ENCODE measurements at places on chromosomes 2 and 18.
A peak's percentile ranks its signal among the peaks of the same experiment; 100 is the strongest.

- DNase-seq = no peak
Measured at GRCh38 chr18:28204154-28204553, 27.2 kb upstream of the CDH2 start.

- no peak for DNase-seq
Measured at GRCh38 chr2:128008074-128008672, 19.7 kb downstream of the SAP130 start.

- DNase-seq = no peak
Measured at GRCh38 chr2:222296311-222296741, 2.5 kb downstream of the PAX3 start.

DNA sequence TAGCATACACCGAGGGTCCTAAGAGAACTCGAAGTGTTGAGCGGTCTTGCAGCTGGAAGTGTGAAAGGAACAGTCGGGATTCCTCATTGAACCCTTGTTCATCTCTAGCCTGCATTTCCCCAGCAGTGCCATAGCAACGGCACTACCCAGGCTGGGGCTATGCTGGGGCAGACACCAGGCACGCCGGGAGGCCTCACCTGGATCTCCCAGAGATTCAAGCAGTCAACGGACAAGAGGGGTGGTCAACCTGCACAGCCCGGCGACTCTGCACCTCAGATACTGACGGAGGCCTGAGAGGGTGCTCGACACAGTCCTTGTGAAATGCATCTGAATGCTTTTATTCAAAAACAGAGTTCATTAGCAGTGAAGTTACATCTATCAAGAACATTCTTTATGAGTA is 604.2 kb downstream of the GALR1 start:
- DNase-seq = no peak

GRCh38 chr2:21042958-21043743 is 722 bp downstream of the APOB start:
- DNase-seq = peak; percentile 46

- DNase-seq = no peak
Measured at GRCh38 chr2:127047716-127048617, 59.0 kb downstream of the BIN1 start.

DNA sequence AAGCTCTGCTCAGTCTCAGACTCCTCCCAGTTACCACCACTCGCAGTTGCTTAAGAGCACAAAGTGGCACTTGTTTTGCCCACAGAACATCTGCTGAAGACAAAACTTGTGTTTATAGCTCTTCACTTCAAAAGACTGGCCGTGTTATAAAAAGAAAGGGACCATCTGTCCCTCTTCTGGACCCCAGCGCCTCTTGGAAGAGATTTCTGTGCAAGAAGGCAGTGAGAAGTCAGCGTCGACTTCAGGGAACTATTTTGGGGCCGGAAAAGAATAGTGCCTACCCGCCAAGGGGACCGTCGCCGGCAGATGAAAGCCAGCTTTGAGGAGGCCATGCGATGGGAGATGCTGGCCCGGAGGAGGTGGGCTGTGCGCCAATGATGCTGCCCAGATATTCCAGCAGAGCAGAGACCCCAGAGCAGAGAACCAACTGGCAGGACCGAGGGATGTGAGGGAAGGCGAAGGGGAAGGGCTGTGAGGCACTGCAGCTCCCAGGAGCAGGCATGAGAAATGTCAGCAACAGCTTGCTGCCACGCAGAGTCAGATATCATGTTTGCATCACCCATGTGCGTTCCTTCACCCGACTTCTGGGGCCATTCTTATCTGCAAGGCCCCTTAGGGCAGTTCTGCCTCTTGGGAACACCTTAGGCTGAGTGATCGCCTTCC is 270.9 kb downstream of the ATAD2B start:
- no peak for DNase-seq

- DNase-seq = no peak
Measured at GRCh38 chr2:220310451-220310861, 683.0 kb downstream of the SLC4A3 start.

DNA sequence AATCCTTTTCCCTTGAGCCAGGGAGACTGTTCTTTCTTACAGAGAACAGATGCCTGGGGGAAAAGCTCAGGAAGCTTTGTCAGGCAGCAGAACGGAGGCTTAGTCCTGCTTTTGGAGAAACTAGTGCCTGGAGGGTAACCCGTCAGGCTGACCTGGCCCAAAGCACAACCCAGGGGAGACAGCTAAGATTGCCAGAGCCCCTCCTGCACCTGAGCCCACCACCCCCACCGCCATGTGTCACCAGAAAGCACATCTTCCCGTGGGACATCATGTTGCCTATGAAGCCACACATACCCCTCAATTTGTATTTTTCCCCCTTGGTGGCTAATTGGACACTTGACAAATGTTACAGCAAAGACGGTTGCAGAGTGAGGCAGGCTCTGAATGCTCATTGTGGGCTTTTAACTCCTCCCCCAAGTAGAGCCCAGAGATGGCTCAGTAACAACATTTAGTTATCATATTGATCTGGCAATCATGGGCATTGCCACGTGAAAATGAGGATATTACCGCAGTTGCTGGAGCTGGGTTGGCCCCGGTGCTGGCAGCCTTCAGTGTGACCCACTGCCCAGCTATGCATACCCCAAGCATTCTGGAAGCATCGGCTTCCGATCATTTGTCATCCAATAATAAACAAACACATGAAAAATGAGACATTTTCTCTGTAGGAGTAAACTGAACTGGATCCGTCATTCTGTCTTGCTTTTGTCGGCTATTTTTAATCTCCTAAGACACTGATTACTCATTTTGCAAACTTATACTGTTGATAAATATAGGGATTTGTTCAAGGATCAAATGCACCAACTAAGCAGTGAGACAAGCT is 229.5 kb downstream of the ATAD2B start:
- DNase-seq = no peak

GRCh38 chr2:147051248-147051647 is 793.6 kb upstream of the ACVR2A start:
- no peak for DNase-seq
